ENCODE measurements at places on chromosomes 4 and X.

GRCh38 chrX:74419864-74420195 is 1.5 kb upstream of the SLC16A2 start:
- DNase-seq, result no peak

GRCh38 chrX:150049647-150050046 is 111.4 kb upstream of the EOLA2 start:
- DNase-seq, result no peak

GRCh38 chr4:180827232-180828009 is 1415.8 kb upstream of the TENM3 start:
- peak; percentile 5 for DNase-seq

- no peak for DNase-seq
Observed at GRCh38 chr4:37561196-37561802, 124.9 kb downstream of the RELL1 start.

- no peak for DNase-seq
Observed at GRCh38 chr4:100340512-100341485, 150.5 kb upstream of the DDIT4L start.
